ENCODE measurements at places on chromosomes 4 and X. TPM values are rescaled to one million over a fixed set of nuclear protein-coding genes. Genes with fewer than 3 reads are reported as not detected.

Gene CFAP99
- total RNA-seq: 0.18 TPM

Gene MAGEB18
- not detected for total RNA-seq

Gene NWD2
- not detected for total RNA-seq

Gene GRIA2
- not detected for total RNA-seq

Gene TMEM185A
- total RNA-seq: 14.8 TPM

Gene PARM1
- 2.0 TPM for total RNA-seq

Gene SSX4B
- not detected for total RNA-seq

Gene BEX2
- total RNA-seq: 1.3 TPM

Gene KLHL8
- 16.5 TPM for total RNA-seq

Gene PHKA1
- total RNA-seq: 3.6 TPM

Gene PWWP3B
- total RNA-seq: 0.74 TPM

Gene TSC22D3
- 29.7 TPM for total RNA-seq

Gene ATP1B4
- not detected for total RNA-seq

Gene GSTCD
- 6.1 TPM for total RNA-seq

Gene SPANXN4
- not detected for total RNA-seq

Gene ADGRA3
- total RNA-seq: 21.9 TPM

Gene ADH1C
- 1.5 TPM for total RNA-seq

Gene ANXA3
- 17.1 TPM for total RNA-seq

Gene SCML1
- total RNA-seq: 6.4 TPM

Gene PASD1
- not detected for total RNA-seq

Gene USP17L22
- total RNA-seq: not detected

Gene RHOH
- total RNA-seq: 0.09 TPM

Gene USP17L13
- total RNA-seq: not detected

Gene LANCL3
- total RNA-seq: not detected

Gene MXD4
- total RNA-seq: 43.6 TPM

Gene FGD1
- total RNA-seq: 3.0 TPM
